ENCODE measurements at places on chromosomes 7 and 10.

GRCh38 chr10:98295401-98295811 lies 27.4 kb upstream of the LOXL4 start:
- no peak for DNase-seq

- DNase-seq, result no peak
Measured at GRCh38 chr7:31134246-31135188, 82.4 kb downstream of the ADCYAP1R1 start.

DNA sequence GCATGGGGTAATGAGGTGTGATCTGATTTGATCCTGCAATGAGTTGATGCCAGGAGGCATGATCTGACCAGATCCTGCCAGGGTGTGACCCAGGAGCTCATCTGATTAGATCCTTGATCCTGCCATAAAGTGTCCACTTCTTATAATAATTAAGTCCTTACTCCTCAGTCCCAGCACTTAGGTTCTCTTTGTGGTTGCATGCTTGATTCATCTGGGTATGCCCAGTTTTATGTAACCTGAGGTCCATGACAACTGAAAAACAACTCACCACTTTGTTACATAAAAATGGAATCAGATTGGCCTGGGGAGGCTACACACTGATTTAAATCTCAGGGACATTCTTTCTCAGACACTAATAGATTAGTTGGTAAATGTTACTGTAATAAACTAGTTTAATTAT lies 19.1 kb downstream of the ACADSB start:
- DNase-seq, result no peak

DNA sequence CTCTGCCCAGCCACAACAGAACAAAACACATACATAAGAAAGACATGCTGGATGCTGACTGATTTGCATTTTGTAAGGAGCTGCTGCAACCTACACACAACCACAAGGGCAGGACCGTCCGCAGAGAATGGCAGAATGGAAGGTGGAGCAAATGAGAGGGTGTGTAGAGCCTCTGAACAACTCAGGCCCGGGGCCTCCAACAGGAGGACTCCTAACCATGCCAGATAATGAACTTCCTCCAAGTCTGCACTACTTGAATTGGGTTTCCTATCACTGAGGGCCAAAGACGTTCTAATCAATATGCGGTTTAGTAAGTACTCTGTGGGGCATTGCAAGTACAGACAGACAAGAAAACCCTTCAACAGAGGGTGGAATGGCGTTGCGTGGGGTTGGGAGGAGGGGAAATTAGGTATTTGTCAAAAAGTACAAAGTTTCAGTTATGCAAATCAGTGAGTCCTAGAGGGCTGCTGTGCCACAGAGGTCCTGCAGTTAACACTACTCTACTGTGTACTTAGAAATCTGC lies 14.6 kb downstream of the VOPP1 start:
- no peak for DNase-seq

- DNase-seq, result no peak
Measured at GRCh38 chr10:132320654-132321469, 11.1 kb upstream of the LRRC27 start.

GRCh38 chr10:105699504-105699903 lies 1058.4 kb downstream of the SORCS3 start:
- no peak for DNase-seq

DNA sequence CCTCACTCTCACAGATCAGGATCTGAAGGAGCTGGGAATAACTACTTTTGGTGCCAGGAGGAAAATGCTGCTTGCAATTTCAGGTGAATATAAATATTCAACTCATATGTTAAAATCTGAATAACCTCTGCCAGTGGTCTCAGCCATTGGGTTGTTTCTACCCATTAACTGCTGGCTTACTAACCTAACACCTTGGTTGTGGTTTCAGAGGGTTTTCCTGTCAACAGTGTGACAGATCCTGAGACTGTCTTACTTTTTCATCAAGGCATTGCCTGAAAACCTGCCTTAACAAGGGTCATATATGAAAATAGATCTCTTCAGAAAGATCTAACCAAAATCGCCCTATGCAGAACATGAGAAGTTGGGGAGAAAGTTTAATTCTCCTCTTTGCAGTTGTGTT lies 307.7 kb downstream of the BICC1 start:
- no peak for DNase-seq

- DNase-seq, result no peak
Measured at GRCh38 chr7:19066170-19066569, 51.3 kb downstream of the TWIST1 start.

DNA sequence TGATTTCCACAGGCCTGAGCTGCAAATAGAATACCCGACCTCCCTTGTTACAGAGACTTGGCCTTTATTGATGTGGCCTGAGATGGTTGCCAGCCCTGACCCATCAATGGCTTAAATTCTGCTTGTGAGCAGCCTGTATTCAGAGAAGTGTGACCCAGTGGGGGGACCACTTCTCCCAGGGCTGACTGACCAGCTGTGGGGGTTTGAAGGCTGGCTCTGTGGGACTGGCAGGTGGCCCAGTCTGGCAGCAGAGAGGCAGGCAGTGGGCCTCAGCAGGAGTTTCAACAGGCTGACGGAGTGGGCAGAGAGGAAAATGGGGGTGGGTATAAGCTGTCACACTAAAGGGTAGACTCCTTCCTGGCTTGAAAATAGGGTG lies 12.2 kb upstream of the PPIF start:
- no peak for DNase-seq

- no peak for DNase-seq
Measured at GRCh38 chr7:106883456-106884026, 18.5 kb downstream of the PIK3CG start.

DNA sequence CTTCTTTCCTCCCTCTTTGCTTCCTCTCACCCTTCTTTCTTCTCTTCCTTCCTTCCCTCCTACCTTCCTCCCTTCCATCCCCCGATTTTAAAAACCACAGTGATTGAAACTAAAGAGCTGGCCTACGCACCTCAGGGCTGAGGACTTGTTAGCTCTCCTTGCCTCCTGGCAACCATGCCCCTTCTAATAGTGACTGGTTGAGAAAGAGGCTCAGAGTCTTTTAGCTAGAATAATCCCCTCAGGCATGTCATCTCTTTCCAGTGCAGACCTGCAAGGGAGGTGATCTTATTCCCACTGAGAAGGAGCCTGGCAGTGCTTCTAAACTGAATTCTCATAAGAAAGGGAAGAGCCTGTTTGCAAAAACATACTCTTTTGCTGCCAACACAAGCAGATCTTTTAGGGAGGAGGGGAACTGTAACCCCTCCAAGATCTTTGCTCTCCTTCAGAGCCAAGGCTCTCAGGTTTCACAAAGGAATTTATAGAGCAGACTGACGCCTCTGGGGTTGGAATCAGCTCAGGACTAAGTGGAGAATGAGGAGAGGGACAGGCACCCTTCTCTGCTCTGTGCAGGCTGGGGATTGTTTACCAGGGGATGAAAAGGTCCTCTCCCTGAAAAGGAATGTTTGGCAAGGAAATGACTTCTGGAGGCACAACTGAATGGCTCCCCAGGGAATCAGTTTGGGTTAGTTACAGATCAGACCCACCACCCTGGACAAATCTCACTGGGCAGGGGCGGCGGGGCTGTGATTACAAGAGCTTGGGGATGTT lies 9.4 kb upstream of the ANKRD1 start:
- DNase-seq, result no peak

DNA sequence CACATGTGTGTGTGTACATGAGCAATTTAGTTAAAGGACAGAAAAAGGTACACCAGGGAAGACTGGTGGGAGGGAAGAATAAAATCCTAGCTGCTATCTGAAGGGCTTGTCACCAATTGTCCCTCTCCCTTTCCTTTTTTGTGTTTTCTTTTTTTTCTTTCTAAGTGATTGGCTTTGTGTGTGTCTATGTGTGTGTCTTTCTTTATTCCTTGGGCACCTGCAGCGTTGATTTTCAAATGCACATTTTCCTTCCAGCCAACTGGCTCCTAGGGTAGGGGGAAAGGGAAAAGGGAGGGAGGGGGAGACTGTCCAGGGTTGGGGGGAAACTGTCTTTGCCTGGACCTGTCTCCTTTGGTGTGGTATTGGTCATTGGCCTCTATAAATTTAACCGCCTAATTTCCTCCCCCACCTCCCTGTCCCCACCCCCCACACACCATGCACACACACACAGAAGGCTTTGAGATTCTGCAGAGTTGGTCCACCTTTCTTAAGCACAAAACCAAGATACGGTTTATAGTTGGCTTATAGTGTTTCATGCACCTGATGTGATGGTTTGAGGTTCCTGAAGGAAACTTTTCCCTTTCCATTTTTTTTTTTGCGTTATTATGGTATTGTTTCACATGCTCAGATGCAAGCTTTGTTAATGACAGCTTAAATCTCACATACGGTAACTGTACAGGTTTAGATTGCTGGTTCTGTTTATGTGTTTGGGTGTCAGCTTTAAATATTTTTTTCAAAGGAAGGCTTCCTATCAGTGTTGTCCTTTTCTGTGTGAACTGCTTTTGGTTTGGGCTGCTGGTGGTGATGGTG lies 2.6 kb downstream of the AUTS2 start:
- no peak for DNase-seq

- DNase-seq, result no peak
Measured at GRCh38 chr7:44152971-44153947, 12.1 kb upstream of the MYL7 start.

- DNase-seq, result no peak
Measured at GRCh38 chr7:128408709-128409595, 830 bp downstream of the IMPDH1 start.

DNA sequence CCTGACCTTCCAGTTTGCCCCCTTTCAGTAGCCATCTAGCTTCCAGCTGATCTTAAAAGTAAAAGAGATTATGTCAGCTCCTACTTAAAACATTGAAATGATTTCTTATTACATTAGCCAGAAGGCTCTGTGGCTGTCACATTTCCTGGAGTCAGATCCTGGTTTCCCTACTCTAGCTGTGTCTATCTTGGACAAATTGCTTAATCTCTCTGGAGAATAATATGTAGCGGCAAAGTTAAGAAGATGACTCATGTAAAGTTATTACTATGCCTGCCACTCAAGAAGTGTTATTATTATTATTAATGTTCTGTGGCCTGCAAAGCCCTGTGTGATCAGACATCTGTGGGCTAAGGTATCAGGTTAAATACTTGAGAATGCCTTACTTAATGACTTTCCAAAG lies 107.2 kb downstream of the RUNDC3B start:
- DNase-seq, result no peak

DNA sequence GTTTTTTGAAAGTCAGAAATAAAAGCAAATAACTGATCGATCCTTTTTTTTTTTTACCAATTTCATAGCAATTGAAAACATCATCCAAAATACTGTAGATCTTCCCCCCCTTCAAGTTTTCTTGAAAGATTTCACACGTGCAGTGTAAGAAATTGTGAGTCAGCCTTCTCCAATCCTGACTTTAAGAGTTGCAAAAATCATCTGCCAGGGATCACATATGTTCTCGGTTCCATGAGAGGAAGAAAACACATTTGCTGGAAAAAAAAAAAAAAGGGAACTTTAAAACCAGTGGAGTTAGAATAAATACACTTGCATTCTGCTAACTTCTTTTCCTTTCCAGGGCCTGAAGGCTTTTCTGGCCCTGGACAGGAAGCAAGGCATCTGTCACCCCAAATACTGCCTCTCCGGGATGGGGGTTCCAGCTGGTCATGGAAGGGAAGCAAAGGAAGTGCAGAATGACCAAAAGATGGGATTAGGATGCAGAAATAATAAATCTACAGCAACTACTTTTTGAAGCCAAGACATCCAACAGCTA lies 198.4 kb upstream of the KIAA1217 start:
- no peak for DNase-seq

DNA sequence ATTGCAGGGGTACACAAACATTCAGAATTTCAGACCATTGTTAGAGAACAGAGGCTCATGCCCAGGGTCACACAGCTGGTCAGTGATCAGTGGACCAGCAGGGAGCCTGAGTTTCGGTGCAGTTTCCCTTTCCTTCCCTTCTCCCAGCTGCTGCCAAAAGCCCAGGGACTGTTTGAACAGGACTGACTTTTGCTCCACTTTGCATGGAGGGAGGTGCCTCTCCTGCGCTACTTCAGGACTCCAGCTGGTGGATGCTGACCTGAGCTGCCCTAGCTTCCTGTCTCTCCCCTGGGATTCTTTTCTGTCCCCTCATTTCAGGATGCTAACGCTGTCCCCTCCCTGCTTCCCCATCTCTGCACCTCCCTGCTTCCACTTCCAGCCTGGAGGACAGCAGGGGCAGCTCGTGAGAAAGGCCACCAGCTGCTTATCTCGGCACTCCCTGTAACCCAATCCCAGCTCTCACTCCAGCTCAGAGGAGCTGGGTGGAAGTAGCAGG lies 14.5 kb downstream of the SH2D4B start:
- no peak for DNase-seq

GRCh38 chr10:48456361-48456804 lies 148.5 kb downstream of the ARHGAP22 start:
- peak; percentile 41 for DNase-seq

DNA sequence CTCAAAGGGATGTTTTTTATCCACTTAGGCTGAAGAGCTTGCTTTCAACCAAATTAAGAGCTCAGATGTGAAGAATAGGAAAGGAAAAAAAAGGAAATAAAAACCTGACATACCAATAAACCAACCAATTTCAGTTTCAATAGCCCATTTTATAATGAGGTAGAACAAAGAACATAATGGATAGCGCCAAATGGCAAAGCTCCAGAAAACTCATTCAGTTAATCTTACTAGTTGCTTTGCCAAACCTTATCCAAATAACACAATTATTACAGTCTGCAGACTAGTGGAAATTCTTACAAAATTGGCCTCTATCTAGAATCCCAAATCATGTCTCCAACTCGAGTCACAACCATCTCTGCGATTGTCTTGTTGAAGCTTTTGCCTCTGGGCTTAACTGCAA lies 337.0 kb downstream of the CRPPA start:
- DNase-seq, result no peak

DNA sequence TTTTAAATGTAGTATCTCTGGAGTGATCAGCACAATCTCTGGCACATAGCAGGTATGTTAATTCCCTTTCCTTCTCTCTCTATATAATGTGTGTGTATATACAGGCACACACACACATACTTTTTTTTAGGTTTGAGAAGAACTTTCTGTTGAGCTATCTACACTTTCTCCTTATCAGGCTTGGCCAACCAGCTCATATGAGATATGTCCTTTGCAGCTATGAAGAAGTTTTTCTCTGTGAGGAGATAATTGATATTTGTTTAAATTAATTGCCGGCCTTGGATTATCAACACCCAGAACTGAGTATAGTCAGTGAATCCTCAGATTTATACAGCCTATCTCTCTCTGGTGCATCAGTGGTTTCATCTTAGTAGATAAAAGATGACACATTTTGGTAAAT lies 2.3 kb upstream of the MCU start:
- DNase-seq, result no peak

DNA sequence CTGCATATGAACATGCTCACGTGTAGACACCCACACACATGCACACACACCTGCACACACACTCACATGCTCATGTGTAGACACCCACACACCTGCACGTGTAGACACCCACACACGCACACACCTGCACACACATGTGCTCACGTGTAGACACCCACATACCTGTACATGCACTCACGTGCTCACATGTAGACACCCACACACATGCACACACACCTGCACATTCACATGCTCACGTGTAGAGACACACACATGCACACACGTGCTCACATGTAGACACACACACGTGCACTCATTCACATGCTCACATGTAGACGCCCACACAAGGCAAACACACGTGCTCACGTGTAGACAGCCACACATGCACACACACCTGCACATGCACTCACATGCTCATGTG lies 275.8 kb downstream of the PTPRN2 start:
- no peak for DNase-seq

Data from bone marrow (tissue), 2 donors.